ENCODE measurements at places on chromosomes 11 and 22.

- no peak for DNase-seq
Measured at GRCh38 chr22:32204040-32204855, 625 bp downstream of the RFPL2 start.

GRCh38 chr22:22865311-22866072 is 22.1 kb upstream of the IGLL5 start:
- DNase-seq, result no peak

DNA sequence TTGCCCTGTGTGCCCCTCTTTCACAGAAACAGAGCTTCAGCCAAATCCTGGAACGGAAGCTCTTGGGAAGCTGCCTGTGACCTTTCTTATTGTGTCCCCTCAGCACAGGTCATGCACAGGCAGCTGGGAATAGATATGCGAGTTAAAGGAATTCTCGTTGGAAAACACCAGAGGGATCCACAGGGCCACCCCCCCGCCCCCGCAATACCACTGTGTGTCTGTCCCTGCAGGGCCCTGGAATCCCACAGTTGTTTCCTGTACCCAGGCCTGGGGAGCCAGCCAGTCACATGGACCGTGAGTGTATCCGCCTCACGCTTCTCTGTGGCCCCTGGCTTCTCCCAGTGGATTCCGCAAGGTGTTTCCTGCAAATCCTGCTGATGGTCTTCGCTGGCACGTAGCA is 29.0 kb downstream of the TIMP3 start:
- DNase-seq, result peak; percentile 62

DNA sequence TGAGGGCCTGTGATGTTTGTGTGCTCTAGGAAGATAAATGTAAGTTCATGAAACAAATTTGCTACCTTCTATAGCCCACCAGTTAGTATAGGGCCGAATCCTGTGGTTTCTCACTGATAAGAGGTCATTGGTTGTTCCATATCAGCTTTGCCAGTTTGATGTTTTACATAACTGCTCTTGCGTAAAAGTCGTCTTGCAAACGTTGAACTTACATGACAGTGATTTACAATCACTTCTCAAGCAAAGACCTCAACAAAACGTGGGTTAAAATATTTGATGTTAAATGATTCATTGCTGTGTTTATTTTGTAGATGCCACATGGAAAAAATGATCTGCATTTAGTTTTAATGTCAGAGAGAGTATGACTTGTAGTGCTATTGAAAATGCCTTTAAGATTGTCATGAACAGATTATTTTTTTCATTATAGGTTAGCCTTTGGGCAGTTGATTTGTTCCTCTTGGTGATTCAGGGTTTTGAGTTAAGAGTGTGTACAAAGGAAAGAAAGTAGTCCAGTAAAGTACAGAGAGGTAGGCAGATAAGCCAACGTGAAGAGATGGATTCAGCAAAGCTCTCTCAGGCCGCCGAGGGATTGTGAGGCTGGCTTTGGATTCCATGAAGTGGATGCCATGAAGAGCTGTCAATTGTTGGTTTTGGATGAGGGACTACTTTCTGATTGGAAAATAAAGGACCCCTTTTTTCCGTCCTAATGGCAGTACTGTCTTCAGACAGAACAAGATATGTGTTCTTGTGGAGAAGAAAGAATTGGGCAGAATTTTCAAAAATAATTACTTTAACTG is 2.6 kb downstream of the EWSR1 start:
- no peak for DNase-seq

DNA sequence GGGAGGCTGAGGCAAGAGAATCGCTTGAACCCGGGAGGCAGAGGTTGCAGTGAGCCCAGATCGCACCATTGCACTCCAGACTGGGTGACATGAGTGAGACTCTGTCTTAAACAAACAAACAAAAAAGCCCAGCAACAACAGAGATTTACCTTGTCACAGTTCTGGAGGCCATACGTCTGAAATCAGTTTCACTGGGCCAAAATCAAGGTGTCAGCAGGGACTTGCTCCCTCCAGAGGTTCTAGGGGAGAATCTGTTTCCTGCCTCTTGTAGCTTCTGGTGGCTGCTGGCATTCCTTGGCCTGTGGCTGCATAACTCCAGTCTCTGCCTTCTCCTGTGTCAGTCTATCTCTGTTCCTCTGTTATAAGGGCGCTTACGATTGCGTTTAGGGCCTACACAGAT is 1.5 kb downstream of the DDX10 start:
- DNase-seq, result no peak

DNA sequence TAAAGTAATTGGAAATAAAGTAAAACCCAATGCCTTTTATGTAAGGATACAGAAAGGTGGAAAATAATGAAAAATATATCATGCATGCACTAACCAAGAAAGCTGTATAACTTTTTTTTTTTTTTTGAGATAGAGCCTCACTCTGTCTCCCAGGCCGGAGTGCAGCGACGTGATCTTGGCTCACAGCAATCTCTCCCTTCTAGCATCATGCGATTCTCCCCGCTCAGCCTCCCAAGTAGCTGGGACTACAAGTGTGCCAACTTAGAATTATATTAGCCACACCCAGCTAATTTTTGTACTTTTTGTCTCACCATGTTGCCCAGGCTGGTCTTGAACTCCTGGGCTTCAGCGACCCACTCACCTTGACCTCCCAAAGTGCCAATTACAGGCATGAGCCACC is 4.5 kb downstream of the GGT5 start:
- no peak for DNase-seq

DNA sequence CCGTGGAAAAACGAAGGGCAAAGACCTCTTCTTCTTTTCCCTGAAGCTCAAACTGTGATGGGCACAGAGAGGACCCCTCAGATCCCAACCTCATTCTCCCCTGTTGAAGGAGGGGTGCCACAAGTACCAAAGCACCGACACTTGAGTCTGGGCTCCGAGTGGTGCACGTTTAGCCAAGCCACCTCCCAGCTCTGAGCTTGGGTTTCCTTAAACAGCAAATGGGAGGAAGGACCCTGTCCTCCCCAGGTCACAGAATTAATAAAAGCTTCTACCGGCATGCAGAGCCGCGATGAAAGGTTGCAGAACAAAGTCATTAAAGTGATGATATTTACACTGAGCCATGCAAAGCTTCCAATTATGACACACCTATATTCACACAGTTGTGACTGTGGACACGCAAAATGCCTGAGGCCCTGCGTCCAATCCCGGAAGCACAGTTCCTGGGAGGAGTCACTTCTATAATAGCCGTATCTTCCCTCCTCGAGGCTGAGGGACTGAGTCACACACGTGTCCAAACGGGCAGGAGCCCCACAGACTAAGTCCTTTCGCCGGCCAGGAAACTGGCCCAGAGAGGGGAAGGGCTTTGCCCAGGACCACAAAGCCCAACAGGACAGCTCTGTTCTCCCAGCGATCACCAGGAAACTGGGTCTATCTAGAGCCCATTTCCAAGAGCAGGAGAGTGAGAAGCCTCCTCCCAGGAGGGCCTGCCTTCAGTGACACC is 922 bp upstream of the CSNK1E start:
- peak; percentile 67 for DNase-seq

GRCh38 chr11:696955-697491 is 1.4 kb downstream of the TMEM80 start:
- no peak for DNase-seq
